ENCODE measurements at places on chromosomes 11 and 22. TPM values are rescaled to one million over a fixed set of nuclear protein-coding genes. Genes with fewer than 3 reads are reported as not detected.

Gene ZNF74
- total RNA-seq: 54.2 TPM

GRCh38 chr22:36923131-36923788 lies 9.8 kb downstream of the CSF2RB start:
- no peak for DNase-seq
- H3K4me3 ChIP-seq: no peak overlapping the region
- peaks cover 8% of the 10 kb centered on the region for H3K27me3 ChIP-seq
- H3K27ac ChIP-seq: no peak overlapping the region
- peaks cover 9% of the 10 kb centered on the region for H3K4me1 ChIP-seq
- no peaks in the 10 kb centered on the region for H3K36me3 ChIP-seq

Gene FOLH1
- total RNA-seq: not detected

Gene TRAPPC4
- 90.1 TPM for total RNA-seq

Gene RIMBP3B
- total RNA-seq: 0.63 TPM
